ENCODE measurements at places on chromosomes 4 and X.

GRCh38 chrX:39848900-39849299, 248.9 kb downstream of the BCOR start:
- no peak for DNase-seq

- DNase-seq: no peak
Measured at GRCh38 chr4:131258361-131258760, 1890.7 kb upstream of the PCDH10 start.

DNA sequence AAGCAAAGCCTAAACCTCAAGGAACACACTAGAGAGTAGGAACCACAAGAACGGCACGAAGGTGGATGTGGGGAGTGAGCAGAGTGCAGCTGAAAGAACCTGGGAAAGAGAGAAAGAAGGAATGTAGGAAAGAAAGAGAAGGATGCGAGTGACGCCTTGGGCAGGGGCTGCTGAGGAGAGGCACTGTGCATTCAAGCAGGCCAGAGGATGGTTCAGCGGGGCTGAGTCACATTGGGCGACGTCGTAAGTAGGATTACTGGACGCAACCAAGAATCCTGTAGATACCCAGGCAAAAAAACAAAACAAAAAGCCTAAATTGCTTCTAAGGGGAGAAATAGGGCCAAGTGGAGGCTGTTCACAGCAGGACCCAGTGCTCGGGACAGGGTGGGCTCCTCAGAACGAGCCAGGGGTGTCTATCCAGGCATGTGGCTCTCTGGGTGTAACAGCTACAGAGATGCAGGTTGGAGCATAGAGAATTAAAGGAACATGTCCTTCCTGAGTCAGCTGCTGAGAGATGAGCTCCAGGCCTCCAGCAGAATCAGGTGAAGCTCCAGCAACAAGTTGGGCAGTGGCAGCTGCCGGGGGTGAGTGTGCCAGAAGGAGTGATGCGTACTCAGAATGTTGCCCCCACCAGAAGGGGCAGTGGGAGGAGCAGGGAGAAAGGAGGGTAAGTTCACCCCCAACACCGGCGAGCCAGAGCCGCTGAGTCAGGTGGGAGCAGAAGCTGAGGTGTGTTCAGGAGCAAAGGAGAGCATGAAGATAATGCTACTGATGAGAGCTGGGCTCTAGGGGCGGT, 38.6 kb downstream of the NELFA start:
- no peak for DNase-seq

- no peak for DNase-seq
Measured at GRCh38 chr4:144578681-144579080, 67.3 kb upstream of the HHIP start.

DNA sequence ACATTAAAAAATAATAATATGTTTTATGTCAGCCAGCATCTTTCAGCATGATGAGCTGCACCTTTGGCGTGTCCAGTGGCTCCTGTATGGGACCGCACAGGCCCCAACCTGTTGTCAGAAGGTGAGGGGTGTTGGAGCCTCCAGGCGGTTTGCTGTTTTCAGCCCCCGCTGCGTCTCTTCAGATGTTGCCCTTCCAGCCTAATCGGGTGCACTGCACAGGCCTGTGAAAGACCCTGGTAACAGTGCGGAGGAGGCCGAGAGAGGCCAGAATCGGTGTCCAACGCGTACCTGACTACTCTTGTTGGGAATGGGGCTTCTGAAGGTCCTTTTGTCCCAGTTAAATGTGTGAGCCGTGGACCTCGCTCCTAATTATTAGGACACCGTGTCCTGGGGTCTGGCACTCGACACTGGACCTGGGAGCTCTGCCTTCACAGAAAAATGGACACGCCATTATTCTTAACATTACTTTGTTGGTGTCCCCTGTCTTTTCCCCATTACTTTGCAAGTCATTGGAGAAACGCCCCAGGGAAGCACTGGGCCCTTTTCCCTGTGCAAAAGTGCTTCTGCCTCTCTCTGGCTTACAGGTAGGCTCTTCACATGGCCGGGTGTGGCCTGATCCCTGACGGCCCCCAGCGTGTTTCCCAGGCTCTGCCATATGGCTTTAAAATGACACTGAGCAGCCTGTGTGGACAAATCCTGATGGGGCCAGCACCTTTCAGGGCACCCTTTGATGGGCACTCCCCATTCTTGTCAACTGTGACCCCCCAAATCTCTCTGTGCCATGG, 51.2 kb downstream of the TBC1D14 start:
- no peak for DNase-seq

DNA sequence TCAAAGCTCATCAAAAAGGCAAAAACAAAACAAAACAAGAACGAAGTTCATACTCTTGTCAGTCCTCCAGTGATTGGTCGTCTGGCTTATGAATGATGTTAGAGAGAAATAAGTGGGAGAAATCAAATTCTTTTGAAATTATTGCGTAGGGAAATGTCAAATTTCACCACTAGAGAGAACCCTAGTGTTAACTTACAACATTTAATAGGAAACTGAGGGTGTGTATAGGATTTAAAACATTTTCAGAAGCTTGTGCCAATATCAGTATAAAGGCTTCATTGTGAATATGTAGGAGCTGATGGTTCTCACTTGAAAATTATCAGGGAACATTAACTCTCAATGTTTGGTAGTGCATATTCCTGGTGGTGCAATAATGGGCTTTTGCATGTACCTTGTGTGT, 17.4 kb downstream of the ADH6 start:
- DNase-seq: no peak

DNA sequence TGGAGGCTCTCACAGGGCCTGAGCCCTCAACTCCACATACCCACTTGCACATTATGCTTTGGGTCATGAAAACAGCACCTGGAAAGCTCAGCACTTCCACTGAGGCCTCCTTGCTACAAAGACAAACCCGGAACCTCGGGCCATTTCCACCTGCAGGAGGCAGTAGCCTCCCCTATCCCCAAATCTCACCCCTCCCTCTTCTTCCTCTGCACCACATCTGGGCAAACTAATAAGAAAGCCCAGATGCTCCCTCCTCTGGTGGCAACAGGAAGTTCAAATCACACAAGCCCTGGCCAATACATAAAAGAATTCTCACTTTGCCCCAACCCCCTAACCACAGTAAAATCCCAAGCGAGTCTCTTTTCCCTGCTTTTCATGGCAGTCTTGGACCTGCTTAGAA, 136.4 kb downstream of the MAPK10 start:
- no peak for DNase-seq

- DNase-seq: no peak
Measured at GRCh38 chr4:22514481-22514880, 1.4 kb downstream of the ADGRA3 start.

DNA sequence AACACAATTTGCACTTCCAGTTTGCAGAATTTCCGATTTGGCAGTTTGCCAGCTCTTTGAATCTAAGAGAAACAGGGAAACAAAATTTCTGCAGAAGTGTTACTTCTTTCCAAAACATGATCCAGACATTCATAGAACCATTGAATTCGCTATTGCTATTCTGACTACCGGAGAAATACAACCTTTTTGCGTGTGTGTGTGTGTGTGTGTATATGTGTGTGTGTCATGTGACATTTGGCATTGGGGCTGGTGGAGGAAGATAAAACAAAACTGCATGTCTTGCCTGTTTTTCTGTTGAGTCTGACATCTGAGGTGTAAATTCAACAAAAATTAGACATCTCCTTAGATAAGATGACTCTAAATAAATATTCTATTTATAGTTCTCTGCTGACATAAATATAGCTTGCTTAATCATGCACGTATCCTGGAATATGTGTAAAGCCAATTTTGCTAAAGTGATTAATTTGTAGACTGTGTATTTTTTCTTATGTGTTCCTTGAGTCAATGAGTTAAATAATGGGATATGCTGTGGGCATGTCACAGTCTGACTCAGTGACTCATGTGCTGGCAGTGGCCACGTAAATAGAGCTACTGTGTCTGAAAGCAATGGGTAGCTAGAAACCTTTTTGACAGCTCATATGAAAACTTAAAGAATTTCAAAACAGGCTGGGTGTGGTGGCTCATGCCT, 98.9 kb downstream of the HPGD start:
- DNase-seq: no peak

DNA sequence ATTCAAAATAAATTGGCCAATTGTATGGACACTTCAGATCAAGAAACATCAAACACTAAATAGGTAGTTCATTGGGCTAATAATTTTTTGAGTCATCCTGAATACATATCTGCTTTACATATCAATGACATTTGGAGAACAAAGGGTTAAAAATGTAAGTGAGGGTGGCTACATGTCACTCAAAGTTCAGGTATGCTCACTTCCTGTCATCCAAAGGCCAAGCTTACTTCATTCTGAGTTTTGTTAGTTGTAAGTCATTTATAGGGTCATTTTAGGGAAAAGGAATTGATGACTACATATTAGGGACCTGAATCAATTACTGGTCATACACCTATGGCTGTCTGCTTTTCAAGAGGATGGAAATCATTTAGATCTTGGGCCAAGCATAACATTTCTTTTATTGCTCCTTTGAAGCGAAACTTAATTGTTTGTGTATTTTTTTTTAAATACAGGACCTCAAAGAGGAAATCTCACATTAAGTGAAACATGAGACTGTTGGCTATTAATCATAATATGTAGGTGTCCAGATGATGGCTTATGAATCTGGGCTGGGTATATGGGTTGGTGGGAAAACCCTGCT, 119.2 kb upstream of the LEF1 start:
- DNase-seq: no peak

- DNase-seq: no peak
Measured at GRCh38 chr4:105633241-105633640, 75.2 kb downstream of the INTS12 start.

DNA sequence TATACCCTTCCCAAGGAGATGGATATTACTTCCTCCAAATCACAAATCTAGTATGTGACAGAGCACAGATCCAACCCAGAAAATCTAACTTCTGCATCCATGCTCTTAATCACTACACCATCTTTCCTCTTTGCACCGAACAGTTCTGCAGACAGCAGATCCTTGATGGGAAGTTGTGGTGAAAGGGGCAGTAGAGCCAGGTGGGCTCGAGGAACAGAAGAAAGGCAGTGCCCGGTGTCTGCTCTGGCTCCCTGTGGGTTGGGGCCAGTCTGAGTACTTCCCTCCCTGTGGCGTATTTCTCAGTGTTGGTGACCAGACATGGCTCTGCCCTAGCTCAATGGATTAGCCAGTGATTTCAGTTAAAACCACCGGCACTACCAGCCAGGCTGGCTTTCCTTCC, 15.3 kb downstream of the HOPX start:
- DNase-seq: no peak

DNA sequence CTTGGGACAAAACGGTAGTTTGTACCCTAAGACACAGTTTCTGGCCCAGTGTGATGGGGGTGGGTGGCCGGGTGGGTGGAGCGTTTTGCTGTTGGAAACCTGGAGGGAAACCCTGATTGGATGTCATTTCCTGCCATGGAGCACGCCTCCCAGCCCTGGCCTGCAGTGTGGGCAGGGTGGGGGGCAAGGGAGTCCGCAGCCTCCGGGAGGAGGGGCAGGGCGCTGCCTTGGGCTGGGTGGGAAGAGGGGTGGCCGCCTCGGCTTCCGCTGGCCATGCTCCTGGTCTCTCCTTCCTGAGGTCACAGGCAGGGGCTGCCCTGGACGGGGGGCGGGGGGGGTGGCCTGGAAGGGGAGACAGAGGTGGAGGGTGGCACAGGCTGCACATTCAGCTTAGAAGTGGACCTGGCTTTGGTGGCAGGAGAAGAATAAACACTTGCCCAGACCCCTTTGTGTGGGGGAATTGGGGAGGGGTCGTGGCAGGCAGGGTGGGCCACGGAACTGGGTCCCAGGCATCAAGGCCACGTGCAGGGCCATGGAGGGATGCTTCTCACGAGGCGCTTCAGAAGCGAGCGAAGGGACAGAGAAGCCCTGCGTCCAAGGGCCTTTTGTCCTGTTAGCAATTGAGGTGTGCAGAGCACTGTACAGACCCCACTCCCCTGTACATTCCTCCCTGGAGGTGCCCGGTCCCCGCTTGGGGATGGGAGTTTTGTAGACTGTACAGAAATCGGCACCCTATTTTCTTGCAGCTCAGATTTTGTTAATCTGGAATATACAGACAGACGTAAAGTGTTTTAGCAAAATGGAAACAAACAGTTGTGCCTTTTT, 6.2 kb downstream of the NAT8L start:
- DNase-seq: no peak

- no peak for DNase-seq
Measured at GRCh38 chr4:142405695-142406498, 440.2 kb downstream of the INPP4B start.

GRCh38 chr4:112848911-112849310, 200.5 kb upstream of the ANK2 start:
- no peak for DNase-seq

GRCh38 chrX:13381514-13381913, 61.7 kb upstream of the ATXN3L start:
- DNase-seq: no peak

GRCh38 chr4:77917601-77918000, 55.0 kb downstream of the MRPL1 start:
- DNase-seq: no peak

DNA sequence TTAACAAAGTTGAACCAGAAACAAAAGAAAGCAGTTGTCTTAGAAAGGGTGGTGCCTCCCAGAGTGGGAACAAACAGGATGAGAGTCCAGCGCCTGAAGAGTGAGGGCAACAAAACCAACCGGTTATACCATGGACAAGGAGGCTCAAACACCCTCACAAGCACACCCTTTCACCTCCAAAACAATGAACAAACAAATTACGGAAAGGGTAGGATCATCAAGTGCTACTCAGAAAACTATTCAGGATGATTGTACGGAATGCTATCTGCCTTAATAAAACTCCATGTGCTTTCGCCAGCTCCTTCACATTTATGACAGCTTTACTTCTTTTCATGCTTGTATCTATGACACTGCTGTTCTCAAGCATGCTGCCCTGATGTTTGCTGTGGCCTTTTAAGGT, 26.8 kb downstream of the SLC39A8 start:
- DNase-seq: no peak

GRCh38 chr4:125983168-125983567, 668.4 kb downstream of the FAT4 start:
- no peak for DNase-seq

GRCh38 chr4:8198906-8199593, at the start of gene SH3TC1:
TSS of gene SH3TC1 (plus strand) at chr4:8199290. CDS start at chr4:8205195, 5,905 bp downstream.
- DNase-seq: peak; percentile 57

DNA sequence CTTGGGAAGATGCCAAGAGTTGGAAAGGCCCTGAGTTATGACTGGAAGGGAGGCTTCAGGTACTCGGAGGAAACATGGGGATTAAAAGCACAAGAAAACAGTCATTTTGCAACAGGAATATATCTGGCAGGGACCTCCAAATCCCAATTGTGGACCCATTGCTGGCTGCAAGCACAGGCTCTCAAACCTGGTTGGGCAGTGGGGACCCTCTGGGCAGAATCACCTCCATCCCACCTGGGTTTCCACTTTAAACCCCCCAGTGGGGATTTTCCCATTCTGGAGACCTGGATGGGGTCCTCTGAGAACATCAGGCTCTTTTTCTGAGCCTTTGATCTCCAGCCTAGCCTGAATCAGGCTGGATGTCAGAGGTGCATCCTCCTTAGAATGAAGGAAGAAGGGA, 177.8 kb downstream of the ASMT start:
- no peak for DNase-seq

DNA sequence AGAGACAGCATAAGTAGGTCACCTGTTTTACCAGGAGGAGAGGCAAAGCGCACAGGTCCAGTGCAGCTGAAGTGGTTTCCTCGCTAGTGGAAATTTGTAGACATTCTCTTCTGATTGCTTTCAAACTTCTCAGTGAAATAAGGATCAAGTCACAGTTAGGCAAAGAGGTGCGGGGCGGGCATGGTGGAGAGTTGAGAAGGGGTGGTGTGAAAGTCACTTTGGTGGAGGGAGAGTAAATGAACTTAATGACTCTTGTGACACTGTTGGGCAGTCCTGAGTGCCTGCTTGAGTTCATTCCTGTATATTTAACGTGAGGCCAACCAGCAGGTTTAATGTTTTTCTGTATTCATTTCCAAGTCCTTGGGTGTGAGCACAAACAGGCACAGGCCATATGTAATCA, 235.6 kb downstream of the TRIML1 start:
- DNase-seq: no peak

- DNase-seq: no peak
Measured at GRCh38 chrX:13968198-13968597, 61.5 kb downstream of the GEMIN8 start.
